NCI-H1694 (cell line): ENCODE measurements at places on chromosomes 1 and 21.

DNA sequence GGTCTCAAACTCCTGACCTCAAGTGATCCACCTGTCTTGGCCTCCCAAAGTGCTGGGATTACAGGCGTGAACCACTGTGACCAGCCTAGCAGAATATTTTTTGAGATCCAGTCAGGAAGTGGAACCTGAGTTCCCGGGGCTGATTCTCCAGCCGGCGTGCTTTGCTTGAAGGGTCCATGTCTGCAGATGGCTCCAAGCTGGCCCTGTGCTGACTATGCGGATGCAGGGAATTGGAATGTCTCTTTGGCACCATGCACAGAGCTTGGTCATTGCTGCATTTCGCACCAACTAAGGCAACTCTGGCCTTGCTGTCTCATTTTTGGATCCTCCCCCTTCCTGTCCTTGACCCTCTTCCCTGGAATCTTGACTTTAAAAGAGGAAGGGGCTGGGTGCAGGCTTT lies 28.1 kb downstream of the ARHGEF10L start:
- DNase-seq: no peak

DNA sequence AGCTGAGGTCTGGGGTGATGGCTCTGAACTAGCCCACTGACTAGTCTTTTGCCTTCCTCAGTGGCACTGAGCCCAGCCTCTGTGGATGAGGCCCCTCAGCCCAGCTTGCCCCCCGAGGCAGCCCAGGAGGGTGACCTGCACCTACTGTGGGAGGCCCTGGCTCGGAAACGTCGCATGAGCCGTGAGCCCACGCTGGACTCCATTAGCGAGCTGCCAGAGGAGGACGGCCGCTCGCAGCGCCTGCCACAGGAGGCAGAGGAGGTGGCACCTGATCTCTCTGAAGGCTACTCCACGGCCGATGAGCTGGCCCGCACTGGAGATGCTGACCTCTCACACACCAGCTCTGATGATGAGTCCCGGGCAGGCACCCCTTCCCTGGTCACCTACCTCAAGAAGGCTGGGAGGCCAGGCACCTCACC lies 87.8 kb downstream of the TRIM11 start:
- no peak for DNase-seq

DNA sequence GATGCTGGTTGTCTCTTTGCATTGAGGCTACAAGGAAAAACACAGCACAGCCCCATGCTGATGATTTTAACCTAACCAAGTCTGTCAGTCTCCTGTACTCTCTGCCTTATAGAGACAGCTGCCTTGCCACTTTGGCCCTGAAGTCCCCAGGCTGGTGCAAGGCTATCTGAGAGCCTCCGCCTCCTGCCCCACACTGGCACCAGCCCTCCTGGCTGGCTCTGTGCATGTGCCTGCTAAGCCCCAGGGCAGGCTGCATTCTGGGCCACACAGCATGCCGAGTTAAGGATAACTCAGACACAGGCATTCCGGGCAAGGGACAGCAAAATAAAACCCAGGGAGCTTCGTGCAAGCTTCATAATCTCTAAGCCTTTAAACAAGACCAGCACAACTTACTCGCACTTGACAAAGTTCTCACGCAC lies 910 bp downstream of the RUNX1 start:
- no peak for DNase-seq

DNA sequence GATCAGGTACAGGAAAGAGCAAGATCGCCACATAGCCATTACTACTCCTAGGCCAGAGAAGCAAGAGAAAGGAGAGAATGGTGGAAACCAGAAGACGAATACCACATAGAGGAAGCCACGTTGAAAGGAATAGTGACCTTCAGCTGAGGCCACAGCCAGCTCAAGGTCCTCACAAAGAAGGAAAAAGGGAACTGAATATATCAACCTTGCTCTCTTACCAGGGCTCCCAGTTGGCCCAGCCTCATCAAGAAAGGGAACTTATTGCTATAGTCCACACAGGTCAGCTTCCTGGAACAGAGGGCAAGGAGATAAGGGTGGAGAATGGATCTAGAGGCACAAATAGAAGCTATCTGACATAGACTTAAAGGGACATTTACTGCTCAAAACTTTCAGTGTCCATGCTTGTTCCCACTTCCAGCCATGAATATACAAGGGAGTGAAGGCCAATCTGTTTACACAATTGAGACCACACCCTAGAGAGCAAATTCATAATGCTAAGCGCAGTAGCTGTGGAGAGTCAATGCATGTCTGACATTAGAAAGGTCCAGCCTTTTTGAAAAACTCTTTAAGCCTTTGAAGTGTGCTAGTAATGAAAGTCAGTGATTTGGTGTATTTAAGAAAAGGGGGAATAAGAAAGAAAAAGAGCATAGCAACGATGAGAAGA lies 120.7 kb upstream of the ZC3H11B start:
- DNase-seq: no peak

GRCh38 chr1:112818990-112819689 lies 104.0 kb upstream of the PPM1J start:
- no peak for DNase-seq

DNA sequence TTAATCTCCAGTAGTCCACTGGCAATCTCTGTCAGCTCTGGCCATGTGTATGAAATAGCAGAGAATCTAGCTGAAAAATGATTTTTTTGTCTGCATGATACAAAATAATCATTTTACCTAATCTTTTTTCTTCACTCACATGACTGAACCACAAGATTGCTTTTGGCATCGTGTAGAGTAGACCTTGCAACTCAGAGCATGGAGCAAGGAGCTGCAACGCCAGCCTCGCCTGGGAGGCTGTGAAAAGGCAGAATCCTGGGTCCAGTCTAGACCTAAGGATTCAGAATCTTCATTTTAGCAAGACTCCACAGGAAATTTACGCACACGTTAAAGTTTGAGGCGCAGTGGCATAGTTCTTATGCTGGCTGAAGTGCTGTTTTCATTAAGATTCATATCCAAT lies 40.2 kb downstream of the TOMM20 start:
- no peak for DNase-seq

- no peak for DNase-seq
These were observed 187.3 kb downstream of the ATP6V1G3 start for GRCh38 chr1:198352975-198353695.

GRCh38 chr1:112470966-112471365 lies 37.8 kb upstream of the WNT2B start:
- no peak for DNase-seq
